ENCODE measurements at places on chromosomes 3 and 15. TPM values are rescaled to one million over a fixed set of nuclear protein-coding genes. Genes with fewer than 3 reads are reported as not detected.

GRCh38 chr3:141663993-141664392 is 74.1 kb upstream of the RNF7 start:
- no peak for DNase-seq

C3orf85 gene
- not detected for total RNA-seq

- DNase-seq = no peak
These were observed 38.6 kb downstream of the EPHA3 start for GRCh38 chr3:89145995-89146394.

SOX2 gene
- total RNA-seq = not detected

GRCh38 chr3:152650177-152650576 is 184.8 kb upstream of the P2RY1 start:
- DNase-seq = no peak

All from activated CD8-positive, alpha-beta T cell treated with anti-CD3 and anti-CD28 coated beads, Interleukin-2, amount 10 ng/mL, durations not matched to agents 7 days and 5 days (primary cell).